NCI-H1436 (cell line): ENCODE measurements at places on chromosomes 4 and X.

GRCh38 chr4:140103676-140104075 lies 50.3 kb downstream of the MAML3 start:
- DNase-seq = no peak

GRCh38 chrX:12819222-12819621 lies 28.0 kb downstream of the PRPS2 start:
- DNase-seq = no peak

DNA sequence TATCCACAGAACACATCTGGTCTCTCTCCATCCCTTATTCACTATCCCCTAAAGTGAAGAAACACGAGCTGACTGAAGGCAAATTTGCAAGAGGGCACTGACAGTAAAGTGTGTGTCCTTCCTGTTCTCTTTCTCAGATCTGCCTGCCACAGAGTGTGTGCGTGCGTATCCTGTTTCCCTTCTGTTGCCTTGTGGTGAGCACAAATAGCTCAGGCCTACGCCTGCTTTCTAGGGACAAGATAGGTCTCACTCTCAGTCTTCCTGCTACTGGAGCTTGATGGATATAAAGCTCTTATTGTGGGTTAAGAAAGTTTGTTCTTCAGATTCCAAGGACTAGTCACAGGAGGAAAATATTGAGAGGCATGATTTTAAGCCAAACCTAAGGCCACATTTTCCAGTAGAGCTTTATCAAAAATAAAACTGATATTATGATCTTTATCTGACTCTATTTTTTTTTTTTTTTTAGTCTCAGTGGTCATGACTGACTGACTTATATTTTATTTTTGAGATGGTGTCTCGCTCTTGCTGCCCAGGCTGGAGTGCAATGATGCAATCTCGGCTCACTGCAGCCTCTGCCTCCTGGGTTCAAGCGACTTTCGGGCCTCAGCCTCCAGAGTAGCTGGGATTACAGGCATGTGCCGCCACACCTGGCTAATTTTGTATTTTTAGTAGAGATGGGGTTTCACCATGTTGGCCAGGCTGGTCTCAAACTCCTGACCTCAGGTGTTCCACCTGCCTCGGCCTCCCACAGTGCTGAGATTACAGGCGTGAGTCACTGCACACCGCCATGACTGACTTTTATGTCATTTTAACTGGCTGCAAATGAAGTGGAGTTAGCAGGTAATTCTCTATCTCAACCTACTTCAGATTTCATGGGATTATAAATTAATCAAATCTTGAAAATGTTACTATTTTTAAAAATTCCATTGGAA lies 140.3 kb upstream of the SH3RF1 start:
- DNase-seq = no peak

DNA sequence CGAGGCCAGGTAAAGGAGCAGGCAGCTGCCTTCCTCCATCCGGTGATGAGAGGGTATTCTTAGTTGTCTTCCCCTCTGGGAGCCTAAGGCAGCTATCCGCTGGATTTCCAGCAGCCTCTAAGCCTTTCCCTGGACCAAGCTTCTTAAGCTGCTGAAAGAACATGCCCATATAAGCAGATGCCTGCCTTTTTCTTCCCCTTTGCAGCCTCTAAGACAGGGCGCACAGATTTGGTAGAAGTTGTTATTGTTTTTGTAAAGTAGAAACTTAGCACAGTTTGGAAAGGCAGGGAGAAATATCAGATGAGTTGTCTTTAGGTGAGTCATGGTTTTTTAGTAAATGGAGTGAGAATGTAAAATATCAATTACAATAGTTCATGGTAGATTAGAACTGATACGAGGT lies 210.8 kb downstream of the ARHGAP10 start:
- no peak for DNase-seq

DNA sequence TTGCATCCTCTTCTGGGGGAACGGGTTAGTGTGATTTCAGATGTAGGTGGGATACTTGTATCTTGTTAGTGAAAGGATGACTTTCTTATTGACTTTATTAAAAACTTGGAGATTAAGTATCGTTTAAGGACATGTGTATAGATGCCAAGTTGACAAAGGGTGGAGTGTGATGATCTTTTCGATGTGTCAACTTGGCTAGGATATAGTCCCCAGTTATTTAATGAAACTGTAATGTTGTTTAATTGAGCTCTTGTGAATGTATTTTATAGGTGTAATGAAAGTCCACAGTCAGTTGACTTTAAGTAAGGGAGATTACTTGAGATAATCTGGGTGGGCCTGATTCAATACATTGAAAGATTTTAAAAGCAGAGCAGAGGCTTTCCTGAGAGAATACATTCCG lies 127.0 kb downstream of the AASDH start:
- DNase-seq = no peak

- no peak for DNase-seq
Observed at GRCh38 chr4:54076673-54077072, 12.3 kb upstream of the CHIC2 start.

DNA sequence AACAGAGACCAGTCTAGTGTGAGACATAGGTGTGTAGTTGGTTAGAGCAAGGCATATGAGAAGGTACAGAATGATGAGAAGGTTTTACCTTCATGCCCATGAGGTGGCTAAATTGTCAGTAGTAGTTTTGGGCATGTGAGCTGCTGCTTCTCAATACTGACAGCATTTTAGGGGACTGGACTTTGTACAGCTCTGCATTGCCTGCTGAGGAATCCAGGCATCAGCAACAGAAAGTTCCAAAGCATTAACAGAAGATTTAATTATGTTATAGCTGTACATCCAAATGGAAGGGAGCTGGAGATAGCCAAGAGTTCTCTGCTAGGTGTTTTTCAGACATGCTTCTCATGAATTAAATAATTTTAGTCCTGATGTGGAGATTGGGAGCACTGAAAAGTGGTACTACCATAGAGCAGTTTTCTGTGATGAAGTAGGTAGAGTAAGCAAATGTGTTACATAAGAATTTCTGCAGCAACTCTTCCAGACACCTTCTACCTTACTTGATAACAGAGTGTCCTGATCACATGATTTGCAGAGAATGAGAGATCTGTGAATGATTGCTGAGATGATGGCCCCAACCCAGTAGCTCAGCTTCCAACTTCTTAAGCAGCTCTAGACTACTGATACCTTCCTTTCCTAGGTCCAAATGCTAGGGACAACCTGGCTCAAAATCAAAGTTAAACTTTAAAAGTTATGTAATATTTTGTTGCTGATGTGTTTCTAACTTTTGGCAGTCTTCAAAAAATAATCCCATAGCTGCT lies 30.4 kb downstream of the FNIP2 start:
- DNase-seq = no peak

DNA sequence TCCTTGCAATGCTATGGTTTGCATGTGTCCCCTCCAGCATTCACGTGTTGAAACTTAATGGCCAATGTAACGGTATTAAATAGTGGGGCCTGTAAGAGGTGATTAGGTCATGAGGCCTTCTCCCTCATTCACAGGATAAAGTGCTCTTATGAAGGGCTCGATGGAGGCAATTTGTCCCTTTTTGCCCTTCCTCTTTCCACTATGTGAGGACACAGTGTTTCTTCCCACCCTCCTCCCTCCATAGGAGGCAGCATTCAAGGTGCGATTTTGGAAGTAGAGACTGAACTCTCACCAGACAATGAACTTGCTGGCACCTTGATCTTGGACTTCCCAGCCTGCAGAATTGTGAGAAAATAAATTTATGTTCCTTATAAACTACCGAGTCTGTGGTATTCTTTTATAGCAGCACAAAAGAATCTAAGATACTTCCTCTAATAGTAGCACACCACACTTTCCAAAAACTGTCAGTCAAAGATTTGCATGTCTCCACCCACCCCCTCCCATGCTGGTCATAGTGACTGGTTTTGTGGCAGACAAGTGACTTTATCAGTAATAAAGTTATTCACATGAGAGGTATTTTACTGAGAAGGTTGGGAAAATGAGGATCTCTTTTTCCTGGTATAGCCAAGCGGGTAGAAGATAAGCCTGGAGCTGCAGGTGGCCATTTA lies 113.5 kb upstream of the TTC29 start:
- DNase-seq = no peak
